Globus pallidus (tissue), 1 donor: ENCODE measurements at places on chromosomes 2 and 18.

- no peak for DNase-seq
These were observed 2.8 kb downstream of the KHK start for GRCh38 chr2:27089111-27089954.

DNA sequence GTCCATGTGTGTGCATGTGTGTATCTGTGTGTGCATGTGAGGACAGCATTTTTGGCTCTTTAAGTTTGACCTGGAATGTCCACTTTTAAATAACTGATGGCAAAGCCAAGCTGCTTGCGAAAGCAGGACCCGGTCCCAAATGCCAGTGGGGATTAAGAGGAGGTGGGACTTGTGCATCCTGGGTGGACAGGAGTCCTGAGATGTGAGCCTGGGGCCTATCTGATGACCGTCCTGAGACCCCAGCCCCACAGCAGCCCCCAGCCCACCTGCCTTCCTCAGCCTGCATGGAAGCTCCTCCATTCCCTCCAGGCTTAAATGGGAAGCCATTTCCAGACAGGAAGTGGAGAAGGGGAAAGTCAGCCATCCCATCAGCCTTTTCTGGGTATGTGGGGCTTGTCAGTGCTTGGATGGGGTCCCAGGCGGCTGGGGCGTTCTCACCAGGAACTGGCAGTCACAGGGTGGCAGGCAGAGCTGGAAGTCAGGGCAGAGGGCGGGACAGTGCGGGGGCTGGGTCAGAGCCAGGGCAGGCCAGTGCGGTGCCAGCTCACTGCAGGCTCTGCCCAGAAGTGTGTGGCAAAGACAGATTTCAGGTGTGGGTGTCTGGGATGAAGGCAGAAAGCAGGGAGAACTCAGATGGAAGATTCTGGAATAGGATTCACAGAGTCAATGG is 117.8 kb downstream of the ACKR3 start:
- no peak for DNase-seq

DNA sequence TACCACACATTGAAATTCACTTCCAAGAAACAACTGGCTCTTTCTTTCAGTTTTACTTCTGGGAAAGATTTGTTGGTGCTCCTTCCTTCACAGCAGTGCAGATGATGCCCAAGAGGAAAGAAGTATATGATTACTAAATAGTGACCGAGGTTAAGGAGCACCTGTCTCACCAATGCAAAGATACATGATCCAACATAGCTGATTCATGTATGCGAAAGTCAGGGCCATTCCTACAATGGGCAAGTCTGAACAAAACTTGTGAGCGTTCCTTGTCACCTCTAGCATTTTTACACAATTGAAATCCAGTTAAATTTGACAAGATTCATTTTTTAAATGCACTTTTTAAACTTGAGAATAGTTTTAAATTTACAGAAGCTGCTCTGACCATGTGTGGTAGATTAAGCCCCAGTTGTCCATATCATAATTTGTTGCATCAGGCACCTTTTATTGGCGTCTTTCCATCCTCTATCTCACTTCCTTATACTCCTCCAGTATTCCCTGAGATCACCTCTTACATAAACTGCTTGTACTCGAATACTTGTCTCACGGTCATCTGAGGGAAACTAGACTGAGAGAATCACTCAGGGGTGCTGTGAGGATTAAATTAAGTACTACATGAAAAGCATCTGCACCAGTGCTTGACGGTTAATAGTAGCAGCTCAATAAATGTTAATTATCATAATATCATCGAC is 438.8 kb upstream of the CDH20 start:
- no peak for DNase-seq

DNA sequence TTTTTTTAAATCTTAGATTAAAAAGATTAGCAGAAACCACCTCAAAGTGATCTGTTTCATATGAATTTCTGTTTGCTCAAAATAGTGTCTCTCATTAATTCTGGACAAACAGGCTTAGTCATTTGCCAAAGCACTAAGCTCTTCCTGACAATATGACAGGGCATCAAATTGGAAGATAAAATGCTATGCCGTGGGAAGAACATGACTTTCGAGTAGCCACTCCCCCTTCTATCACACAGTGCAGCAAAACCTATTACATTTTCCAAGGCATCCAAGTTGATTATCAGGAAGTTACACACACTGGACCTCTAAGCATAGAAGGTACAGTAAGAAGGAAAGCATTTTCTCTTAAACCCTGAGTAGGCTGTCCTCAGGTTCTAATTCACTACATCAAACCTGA is 89.5 kb downstream of the STK39 start:
- no peak for DNase-seq

DNA sequence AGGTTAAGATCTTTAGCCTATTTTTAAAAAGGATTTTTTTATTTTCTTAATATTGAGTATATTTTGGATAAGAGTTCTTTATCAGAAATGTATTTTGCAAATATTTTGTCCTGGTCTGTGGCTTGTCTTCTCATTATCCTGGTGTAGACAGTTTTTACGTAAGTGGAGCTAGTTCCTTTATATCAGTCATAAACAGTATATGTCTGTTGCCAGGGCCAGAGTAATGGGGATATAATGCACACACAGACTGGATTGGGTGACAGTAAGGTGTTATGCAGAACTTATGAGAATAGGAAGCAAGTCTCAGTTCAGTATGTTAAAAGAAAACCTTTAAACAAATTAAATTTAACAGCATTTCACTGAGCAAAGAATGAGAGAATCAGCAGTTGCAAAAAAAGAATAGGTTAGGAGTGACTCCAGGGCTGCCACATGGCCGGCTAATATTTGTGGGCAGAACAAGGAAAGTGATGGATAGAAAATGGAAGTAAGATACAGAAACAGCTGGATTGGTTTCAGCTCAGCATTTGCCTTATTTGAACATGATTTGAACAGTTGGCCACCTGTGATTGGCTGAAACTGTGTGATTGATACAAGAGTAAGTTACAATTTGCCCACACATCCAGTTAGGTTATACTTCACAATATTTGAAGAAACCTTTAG is 61.1 kb upstream of the ZNG1B start:
- no peak for DNase-seq

- no peak for DNase-seq
These were observed 25.9 kb downstream of the SDC1 start for GRCh38 chr2:20198796-20199632.

GRCh38 chr2:24745825-24746224 is 47.4 kb downstream of the PTRHD1 start:
- DNase-seq, result no peak

DNA sequence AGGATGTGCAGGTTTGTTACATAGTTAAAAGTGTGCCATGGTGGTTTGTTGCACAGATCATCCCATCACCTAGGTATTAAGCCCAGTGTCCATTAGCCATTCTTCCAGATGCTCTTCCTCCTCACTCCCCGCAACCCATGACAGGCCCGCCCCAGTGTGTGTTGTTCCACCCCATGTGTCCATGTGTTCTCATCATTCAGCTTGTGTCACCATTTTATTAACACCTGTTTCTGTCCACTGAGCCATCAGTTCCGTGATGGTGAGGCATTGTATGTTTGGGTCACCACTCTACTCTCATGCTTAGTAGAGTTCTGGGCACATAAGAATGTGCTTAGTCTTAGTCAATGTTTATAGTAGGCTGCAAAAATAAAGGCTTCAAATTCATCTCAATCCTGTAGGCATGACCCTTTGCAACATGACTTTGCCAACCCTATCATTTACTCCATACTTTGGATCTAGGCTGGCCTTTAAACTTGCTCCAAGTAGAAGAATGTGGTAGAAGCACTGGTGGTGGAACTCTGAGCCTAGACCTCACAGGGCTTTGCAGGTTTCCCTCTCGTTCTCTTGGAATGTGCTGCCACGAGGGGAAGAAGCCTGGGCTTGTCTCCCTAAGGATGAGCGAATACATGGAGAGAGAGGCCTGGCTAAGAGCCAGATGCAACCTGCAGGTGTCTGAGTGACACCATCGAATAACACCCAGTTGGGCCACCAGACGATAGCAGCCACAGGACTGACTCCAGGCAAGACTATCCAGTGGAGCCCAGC is 161.5 kb downstream of the NAPG start:
- no peak for DNase-seq
